NCI-H1694 (cell line): ENCODE measurements at places on chromosomes 13 and 19.

DNA sequence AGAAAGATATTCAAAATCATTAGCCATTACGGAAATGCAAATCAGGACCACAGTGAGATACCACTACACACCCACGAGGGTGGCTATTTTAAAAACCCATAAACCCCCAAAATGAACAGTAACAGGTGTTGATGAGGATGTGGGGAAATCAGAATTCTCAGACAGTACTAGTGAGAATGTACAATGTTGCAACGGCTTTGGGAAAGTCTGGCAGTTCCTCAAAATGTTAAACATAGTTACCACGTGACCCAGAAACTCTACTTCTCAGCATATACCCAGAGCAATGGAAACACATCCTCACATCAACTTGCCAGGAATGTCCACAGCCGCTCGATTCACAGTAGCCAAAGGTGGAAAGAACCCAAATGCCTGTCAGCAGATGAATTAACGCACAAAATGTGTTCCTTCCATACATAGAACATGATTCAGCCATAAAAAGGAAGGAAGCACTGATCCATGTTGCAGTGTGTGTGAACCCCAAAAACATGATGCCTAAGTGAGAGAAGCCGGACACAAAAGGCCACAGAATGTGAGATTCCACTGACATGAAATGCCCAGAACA, 7.0 kb downstream of the PLVAP start:
- no peak for DNase-seq

DNA sequence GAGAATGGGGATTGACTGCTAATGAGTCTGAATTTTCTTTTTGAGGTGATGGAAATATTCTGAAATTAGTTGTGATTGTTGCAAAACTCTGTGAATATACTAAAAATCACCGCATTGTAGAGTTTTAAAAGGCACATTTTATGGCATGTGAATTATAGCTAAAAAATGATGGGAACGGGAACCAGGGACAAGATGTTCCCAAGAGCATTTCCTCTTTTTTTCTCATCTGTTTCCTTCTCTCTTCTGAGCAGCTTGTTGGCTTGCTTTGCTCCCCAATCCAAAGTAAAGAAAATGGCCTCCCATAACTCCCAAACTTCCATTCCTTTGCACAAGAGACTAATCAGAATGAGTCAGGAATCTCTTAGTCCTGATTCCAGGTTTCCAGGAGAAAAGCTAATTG, 459.2 kb downstream of the TSHZ3 start:
- DNase-seq = no peak

GRCh38 chr19:17490411-17490810, 20.1 kb downstream of the SLC27A1 start:
- no peak for DNase-seq

GRCh38 chr19:36916991-36917390, 859 bp downstream of the ZNF568 start:
- DNase-seq = no peak

GRCh38 chr13:106352850-106353249, 182.6 kb downstream of the EFNB2 start:
- DNase-seq = no peak

DNA sequence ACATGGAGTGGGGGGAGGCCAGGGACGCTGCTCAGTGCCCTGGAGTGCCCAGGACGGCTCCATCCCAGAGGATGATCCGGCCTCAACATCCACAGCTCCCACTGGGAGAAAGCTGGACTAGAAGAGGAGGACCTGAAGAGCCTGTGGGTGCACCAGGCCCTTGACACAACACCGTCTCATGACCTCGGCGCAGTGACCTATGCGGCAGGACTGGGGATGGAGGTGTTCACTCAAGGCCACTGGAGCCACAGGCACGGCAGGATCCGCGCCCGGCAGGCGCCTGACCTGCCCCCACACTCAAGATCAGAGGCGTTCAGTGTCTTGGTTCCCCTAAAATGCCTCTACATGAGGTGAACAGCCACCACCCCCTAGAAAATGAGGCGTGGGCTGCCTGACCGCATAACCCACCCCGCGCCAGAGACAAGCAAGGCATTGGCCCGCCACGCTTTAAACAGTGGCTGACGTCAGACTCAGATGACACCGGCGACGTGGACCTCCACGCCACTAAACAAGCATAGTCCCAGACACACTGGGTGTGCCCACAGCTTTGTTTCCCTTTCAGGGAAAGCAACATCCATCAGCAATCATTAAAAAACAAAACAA, 8.0 kb downstream of the SGTA start:
- no peak for DNase-seq

- DNase-seq = no peak
Measured at GRCh38 chr19:39870171-39870971, 24.2 kb upstream of the FBL start.

- DNase-seq = no peak
Measured at GRCh38 chr13:80591976-80592740, 251.2 kb upstream of the SPRY2 start.

GRCh38 chr13:111577956-111578605, 257.6 kb downstream of the TEX29 start:
- DNase-seq = no peak

DNA sequence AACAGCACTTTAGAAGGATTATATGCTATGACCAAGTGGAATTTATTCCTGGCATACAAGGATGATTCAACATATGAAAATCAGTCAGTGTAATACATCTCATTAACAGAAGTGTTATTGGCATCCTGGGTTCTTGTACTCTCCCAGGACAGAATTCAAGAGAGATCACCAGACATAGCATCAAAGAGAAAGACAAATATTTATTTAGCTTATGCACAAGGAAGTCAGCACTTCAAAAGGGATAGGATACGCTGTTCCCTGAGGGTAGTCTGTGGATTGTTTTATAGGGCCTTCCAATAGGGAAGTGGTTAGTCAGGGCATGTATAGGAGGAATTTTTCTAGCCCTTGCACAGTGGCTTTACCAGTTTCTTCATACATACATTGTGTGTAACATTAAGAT, 1238.0 kb downstream of the PCDH17 start:
- DNase-seq = no peak

GRCh38 chr13:32080328-32080744, 48.8 kb downstream of the FRY start:
- DNase-seq = no peak

DNA sequence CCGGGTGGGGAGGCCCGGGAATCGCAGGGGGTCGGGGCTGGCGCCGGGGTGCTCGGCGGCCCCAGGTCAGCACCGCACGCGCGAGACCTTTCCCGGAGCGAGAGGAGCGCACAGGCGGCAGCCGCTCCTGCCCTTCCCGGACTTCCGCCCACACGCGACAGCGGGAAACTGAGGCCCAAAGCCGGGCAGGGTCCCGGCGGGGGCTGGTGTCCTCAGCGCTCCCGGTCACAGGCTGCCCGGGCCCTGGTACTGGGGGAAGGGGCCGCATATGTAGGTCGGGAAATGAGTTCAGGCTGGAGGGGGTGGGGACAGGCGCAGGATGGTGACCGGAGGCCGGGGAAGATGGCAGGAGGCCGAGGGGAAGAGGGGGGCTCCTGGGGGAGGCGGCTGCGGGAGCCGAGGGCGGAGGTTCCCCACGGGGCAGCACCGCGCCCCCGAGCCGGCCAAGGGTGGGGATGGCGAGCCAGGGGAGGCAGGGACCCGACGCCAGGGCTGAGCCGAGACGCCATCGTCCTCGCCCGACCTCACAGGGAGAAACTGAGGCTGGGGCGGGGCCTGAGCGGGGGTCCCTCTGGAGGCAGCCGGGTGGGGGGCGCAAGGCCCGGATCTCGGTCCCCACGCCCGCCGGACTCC, 662 bp downstream of the CBARP start:
- DNase-seq = no peak

- no peak for DNase-seq
Measured at GRCh38 chr19:15028490-15028889, 20.8 kb upstream of the CASP14 start.
